ENCODE measurements at places on chromosomes 1 and 21.

DNA sequence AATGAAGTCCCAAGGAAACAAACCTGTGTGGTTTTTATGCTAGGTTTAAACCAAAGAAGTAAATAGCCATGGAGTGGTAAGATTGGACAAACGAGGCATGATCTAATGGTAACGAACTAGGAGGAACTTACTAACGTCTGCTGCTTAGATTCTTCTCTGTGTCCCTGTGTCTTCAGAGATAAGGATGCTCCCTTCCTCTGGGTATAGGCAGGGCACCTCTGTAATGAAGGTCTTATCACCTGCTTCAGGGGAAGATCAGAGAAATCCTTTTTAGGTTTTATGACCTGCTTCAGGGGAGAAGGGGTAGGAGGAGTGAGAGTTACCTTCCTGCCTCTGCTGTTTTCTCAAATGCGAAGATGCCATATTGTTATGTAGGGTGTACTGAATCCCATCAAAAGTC, 214.9 kb upstream of the L1TD1 start:
- no peak for DNase-seq

- no peak for DNase-seq
These were observed 344.4 kb downstream of the KCTD3 start for GRCh38 chr1:215911406-215911968.

- DNase-seq: no peak
These were observed 81.3 kb upstream of the RGS4 start for GRCh38 chr1:162987866-162988265.

DNA sequence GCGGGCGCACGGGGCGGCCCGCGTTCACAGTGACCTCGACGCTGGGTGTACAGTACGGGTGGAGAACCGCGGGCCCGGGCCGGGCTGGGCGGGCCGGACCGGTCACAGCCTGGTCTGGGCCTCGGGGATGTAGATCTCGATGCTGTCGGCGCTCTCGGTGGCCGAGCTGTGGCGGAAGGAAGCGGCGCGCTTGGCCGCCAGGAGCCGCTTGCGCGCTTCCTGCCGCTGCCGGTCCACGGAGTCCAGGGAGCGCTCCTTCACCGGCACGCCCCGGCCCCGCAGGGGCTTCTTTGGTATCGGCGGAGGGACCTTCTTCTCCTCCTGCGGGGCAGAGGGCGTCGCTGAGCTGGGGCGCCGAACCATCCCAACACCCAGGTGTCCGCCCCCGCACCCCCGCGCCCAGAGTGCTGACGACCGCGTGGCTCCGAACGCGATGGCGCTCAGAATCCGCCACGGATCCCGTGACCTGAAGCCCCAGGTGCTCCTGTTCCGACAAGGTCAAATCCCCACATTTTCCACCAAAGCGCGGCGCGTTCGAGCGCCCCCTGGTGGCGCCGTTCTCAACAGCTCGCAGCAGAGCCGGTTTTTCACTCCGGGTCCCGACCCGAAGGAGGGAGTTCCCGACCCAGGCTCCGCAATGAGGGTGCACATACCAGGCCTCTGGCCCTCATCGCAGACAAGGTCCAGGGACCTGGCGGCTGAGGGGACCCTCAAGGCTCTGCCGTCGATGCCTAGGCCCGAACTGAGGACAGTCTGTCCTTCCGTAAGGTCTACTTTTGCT, 6.6 kb upstream of the SMIM12 start:
- peak; percentile 95 for DNase-seq

DNA sequence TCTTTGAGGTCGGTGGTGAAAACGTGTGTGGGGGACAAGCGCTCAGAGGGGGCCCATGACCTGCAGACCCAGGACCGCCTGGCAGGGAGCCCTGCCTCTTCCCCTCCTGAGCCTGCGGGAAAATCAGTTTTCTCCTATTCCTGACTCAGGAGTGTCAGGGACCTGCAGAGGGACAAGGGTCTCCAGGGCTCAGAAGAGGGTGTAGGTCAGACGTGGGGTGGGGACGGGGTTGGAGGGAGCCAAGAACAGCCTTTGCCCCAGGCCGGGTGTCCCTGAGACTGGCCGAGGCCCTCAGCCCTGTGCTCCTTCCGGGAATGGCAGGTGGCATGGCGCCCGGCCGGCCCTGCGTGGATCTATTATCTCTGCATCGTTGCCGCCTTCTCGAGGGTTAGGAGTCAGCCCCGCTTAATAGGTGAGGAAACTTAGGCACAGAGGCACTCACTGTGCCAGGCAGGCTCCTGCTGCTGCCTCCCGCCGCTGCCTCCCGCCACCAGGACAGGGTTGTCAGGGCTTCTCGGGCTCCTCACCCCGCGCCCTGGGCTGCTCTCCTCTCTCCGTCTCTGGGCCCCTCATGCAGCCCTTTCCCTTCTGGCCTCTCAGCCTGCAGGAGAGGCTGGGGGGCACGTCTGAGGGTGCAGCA, 37.5 kb downstream of the AJAP1 start:
- no peak for DNase-seq

- DNase-seq: no peak
These were observed 223.4 kb downstream of the FMN2 start for GRCh38 chr1:240314845-240315801.

DNA sequence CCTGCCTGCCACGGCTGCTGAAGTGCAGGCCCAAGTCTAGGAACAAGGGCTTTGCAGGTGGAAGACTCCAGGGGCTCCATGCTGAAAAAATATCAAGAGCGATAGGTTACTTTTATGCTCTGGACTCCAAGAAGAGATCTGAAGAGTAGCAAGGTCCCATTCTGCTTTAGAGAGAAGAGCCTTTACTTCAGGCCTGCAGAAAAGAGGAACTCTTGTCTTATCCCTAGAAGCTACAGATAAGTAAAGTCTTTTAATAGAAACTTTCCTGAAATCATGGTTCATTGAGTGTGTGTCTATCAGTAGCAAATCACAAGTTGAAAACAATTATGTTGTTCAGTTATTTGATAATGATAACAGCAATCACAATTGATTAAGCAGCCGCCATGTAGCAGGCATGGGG, 113.3 kb downstream of the TNR start:
- no peak for DNase-seq

- DNase-seq: no peak
These were observed 1.1 kb upstream of the KIF21B start for GRCh38 chr1:201024625-201024998.

GRCh38 chr1:227185291-227185690, 133.0 kb downstream of the CDC42BPA start:
- no peak for DNase-seq

DNA sequence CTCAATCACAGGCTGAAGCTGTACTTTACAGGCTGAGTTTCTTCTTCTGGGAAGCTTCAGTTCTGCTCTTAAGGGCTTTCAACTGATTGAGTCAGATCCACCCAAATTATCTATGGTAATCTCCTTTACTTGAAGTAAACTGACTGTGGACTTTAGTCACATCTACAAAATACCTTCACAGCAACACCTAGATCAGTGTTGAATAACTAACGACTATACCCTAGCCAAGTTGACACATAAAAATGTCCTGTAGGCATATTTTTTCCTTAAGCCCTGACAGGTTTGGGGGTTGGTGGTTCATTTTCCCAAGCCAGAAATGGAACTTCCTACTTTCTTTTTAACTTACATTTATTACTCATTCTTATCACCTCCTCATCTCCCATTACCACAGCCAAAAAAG, 42.9 kb upstream of the PRKACB start:
- DNase-seq: no peak

GRCh38 chr1:15429701-15430149, 8.5 kb upstream of the CTRC start:
- DNase-seq: no peak

DNA sequence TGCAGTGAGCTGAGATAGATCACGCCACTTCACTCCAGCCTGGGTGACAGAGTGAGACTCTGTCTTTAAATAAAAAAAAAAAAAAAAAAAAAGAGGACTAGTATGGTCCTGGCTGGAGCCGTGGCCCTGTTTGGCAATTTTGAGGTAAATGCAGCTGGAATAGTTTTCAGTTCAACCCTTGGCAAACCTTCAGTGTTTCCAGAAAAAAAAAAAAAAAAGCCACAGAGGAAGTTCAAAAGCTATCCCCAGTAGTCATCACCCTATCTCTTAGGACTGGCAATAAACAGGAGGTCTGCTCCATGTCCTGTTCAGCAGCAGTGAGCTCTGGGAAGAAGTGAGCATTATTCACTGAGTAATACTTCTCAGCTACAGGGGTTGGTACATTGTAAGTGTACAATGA, 56.8 kb upstream of the ERRFI1 start:
- DNase-seq: no peak

DNA sequence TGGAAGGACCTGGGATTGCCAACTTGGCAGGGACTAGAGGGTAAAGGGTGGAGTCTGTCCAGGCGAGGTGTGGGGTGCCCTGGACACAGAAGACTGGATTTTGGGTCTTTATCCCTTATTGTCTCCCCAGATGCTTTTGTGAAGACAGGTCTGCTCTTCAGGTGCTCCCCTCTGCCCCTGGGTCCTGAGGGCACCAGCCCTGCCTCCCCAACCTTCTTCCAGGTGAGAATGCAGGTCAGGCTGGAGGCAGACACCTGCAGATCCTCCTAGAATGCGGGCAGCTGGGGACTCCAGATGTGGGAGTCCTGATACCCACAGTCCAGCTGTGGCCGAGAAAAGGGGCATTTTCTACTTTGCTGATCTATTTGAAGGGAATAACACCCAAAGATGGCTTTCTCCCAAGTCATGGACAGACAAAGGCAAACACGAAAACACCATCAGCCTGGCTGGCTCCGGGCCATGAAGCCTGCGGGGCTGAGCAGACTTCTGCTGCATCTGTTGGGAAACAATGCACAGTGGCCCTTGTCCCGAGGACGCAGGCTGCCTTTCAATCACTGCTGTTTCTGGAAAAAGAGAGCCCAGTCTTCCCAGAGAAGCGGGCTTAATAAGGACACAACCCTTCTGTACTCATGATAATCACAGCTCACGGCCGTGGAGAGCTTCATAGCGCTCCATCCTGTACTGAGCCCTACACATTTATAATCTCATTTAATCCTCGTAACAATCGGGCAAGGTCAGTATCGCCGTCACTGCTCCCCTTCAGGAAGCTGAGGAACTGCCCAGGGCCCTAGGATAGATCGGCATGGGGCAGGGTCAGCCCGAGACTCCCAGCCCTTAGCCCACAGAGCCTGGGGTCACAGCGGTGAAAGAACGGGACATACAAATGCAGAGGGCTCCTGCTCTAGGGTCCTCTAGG, 62.0 kb upstream of the ABCG1 start:
- DNase-seq: no peak

- DNase-seq: no peak
These were observed 5.0 kb downstream of the TMEM125 start for GRCh38 chr1:43274804-43275180.

DNA sequence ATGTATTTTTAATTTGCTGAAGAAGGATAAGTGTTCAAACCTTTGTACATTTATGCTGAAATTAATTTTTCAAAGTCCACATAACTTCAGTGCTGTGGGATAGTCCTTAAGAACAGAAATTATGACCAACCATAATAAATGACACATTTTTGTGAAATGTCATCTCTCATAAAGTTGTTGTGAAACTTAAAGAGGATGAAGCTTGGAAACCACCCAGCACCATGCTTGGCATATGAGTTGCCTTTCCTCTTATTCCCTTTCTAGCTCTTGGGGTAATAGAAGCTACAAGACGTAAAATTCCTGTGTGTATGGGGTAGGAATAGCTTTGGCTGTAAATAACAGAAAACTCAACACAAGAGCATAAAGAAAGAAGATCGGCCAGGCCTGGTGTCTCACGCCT, 18.9 kb upstream of the USP24 start:
- no peak for DNase-seq

Data from activated T-cell treated with anti-CD3 and anti-CD28 coated beads for 1 hour (primary cell).